ENCODE measurements at places on chromosomes 3 and 15.

DNA sequence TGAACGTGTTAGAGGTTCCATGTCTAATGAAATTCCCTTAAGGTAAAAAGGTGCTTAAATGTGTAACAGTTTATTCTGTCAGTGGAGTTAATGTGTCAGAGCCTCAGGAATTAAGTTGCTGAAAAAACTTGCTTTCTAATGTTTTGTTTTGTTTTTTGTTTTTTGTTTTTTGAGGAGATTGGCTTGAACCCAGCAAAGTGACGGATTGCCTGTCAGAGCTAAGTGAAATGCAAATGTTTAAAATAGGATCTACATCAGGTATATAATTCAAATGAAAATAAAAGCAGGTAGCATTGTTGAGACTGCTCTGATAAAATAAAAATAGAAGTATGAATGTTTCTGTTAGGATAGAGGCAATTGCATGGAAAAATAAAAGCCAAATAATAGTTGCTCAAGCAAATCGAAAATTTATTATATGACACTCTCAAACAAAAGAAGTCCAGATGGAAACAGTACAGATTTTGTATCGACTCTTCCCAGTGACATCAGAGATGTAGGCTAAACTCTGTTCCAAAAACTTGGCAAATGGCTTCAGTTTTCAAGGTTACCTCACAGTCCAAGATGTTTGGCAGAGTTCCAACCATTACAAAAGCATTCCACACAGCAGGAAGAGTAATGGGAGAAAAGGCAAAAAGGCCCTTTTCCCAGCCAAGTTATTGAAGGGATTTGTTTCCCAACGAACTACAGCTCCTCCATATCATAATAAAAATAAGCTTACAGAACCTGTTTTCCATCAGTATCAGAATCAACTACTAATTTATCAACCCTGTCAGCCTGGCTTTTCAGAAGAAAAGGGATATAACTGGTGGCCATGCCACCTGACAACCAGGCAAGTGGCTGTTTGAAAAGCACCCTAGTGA lies 291.0 kb downstream of the TBL1XR1 start:
- DNase-seq, result no peak

- peak; percentile 56 for DNase-seq
Measured at GRCh38 chr15:42650208-42651066, 75.0 kb downstream of the STARD9 start.

DNA sequence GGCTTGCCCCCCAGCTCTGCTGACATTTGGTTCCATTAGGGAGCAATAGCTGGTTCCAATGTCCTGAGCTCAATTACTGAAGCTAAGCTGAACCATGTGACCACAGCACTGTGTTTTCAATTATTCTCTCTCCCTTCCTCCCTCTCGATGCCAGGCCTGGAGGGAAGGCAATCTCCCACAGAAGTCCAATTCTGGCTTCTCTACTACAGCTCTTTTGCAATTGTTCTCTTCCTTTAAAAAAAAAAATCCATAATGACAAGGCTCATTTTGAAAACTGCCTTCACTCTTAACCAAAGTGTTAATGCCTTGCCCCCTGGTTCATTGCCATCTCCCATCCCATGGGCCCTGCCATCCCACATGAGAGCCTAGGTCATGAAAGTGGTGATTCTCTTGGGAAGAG lies 24.8 kb downstream of the IL16 start:
- no peak for DNase-seq

- DNase-seq, result no peak
Measured at GRCh38 chr3:50241163-50241562, 5.2 kb downstream of the GNAI2 start.

DNA sequence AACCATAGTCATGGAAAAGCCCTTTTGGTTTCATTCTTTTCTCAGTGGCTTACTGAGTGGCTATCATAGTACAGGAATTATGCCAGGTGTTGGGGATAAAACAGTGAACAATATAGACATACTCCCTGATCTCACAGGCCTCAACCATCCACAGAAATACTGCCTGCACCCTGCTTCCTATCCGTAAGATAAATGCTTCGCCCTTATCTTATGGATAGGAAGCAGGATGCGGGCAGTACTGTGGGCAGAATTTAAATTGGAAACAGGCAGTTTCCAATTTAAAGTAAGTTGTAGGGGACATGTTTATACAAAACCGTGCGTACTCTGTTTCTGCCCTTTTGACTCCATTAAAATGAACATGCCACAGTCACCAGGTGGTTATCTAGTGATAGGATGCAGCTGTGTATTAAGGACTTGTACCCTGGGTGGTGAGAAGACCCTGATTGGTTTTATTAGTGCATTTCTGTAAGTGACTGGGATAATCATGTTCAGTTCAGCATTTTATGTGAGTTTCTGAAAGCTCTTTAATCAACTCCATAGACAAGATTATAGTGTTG lies 141.8 kb upstream of the BHLHE40 start:
- no peak for DNase-seq

DNA sequence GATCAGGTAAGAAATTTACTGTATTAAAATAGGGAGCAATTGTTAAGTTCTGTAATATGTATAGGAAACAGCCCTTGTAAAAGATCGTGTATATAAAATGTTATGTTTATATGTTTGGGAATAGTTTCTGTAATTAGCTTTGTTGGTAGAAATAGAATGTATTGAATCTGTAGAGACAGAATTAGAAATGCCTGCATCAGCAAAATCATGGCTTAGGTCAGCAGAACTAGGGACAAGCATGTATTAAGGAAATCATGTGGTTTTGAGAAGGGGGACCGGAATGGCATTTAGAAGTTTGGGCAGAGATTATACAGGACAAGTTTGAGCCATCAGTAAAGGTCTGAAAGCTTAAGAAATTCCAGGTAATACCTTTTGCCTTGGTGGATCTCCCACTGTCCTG lies 177.9 kb downstream of the ERC2 start:
- DNase-seq, result no peak

- DNase-seq, result no peak
Measured at GRCh38 chr3:45712434-45713110, 23.4 kb downstream of the SACM1L start.

All from CD4-positive, alpha-beta T cell treated with Interleukin-4 for 4 hours (primary cell).